ENCODE measurements at places on chromosomes 4 and X. TPM values are rescaled to one million over a fixed set of nuclear protein-coding genes. Genes with fewer than 3 reads are reported as not detected.

GRCh38 chr4:8083086-8083825, 75.4 kb downstream of the ABLIM2 start:
- DNase-seq, result no peak
- no peak overlapping the region for H3K4me3 ChIP-seq
- H3K27me3 ChIP-seq, result no peaks in the 10 kb centered on the region
- no peak overlapping the region for H3K27ac ChIP-seq
- H3K4me1 ChIP-seq, result peaks cover 3% of the 10 kb centered on the region
- H3K36me3 ChIP-seq, result no peaks in the 10 kb centered on the region

GRCh38 chr4:14368391-14368790, 633.9 kb upstream of the CPEB2 start:
- no peaks in the 10 kb centered on the region for H3K4me1 ChIP-seq
- H3K27me3 ChIP-seq, result no peaks in the 10 kb centered on the region
- H3K27ac ChIP-seq, result no peak overlapping the region
- H3K36me3 ChIP-seq, result no peaks in the 10 kb centered on the region
- no peak for DNase-seq
- no peak overlapping the region for H3K4me3 ChIP-seq

PTCHD1 gene
- total RNA-seq, result 1.6 TPM

MAGEA8 gene
- not detected for total RNA-seq

RTL9 gene
- not detected for total RNA-seq

TAB3 gene
- 12.3 TPM for total RNA-seq

Data from colonic mucosa (tissue), 4 donors.